ENCODE measurements at places on chromosomes 3 and 15.
A peak's percentile ranks its signal among the peaks of the same experiment; 100 is the strongest.

DNA sequence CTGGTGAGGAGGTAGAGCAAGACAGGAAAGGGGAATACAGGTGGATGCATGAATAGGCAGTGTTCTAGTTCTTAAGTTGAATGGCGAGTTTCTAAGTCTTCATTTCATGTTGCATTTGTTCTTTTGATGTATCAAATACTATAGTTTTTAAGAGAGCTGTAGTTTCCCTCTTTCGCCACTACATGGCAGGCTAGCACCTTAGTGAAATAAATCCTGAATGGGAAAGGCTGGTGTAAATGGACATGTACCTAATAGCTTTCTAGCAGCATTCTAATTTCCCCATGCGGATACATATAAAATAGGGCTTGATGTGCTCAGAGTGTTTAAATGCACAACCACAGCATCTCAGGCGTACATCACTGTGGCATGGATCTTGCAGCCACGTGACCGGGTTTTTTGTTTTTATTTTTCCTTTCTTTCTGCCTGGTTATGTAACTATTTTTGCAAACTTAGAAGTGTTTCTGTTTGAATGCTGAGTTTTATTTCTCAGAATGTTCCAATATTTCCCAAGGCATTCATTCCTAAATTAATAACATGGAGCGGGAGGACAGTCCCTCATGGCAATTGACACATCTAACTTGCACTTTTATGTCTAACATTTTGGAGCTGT is 23.5 kb upstream of the CLN6 start:
- peak; percentile 33 for DNase-seq

DNA sequence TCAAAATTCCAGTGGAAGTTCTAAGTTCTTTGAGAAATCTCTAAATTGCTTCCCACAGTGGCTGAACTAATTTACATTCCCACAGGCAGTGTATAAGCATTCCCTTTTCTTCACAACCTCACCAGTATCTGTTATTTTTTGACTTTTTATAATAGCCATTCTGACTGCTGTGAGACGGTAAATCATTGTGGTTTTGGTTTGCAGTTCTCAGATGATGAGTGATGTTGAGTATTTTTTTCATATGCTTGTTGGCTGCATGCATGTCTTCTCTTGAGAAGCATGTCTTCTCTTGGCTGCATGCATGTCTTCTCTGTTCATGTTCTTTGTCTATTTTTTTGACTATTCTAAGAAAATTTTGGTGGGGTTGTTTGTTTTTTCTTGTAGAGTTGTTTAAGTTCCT is 499.6 kb upstream of the CCDC54 start:
- no peak for DNase-seq

GRCh38 chr15:74193299-74193718 is 9.3 kb downstream of the STRA6 start:
- DNase-seq: no peak

- DNase-seq: no peak
These were observed 3.1 kb upstream of the ACKR4 start for GRCh38 chr3:132593947-132594323.

DNA sequence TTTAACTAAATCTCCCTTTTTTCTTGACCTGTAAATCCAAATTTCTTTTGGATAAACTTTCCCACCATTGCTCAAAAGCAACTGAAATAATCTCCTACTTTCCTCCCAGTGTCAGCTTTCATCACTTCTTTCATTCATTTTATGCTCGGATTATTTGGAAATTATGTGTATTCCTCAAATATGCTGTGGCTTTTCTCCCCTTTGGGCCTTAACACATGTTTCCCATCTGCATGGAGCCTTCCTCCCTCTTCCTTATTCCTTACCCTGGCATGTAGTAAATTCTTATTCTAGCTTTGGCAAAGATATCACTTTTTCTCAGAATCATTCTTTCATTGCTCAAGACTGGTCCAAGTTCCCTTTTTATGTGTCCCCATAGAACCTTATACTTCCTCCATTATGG is 41.8 kb upstream of the TUSC7 start:
- DNase-seq: no peak

DNA sequence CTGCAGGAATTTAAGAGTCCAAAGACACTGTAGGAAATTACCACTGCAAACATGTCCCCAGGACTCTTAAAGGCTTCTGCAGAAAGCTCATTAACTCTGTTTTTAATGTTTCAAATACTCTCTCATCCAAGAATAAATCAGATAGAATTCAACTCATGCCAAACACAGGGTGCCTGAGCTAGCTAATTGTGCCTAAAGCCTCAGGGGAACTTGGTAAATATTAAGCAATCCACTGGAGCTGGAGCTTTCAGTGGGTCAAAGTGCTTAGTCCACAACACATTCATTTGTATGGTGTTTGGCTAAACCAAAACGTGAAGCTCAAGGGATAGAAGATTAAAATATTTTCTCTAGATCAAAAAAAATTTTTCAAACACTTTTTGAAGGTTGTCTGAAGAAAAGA is 131.4 kb downstream of the THRB start:
- no peak for DNase-seq

GRCh38 chr3:62835554-62836236 is 39.5 kb downstream of the CADPS start:
- DNase-seq: no peak

DNA sequence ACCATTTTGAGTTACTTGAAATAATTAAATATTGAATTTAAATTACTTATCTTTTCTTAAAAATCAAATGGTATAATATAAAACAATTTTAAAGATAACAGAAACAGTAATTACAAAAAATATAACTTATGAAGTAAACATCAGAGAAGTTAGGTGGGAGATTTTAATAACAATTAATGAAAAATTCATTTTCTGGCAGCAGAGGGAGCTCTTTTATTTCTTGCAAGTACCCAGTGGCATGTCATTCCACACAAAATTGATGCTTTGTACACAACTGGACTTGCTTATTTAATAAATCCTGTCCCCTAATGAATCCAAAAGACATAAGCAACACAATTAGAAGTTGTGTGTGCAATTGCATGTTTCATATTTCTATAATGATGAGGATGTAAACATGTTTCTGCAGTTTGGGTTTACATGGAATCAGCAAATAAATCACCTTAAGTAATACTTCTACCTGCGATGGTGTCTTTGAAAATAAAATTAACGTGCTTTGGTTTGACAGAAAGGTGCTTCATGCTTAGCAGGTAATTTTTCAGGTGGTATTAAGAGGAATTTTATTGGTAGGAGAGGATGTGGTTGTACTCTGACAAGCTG is 861.3 kb downstream of the ZPLD1 start:
- DNase-seq: no peak

- no peak for DNase-seq
These were observed 30.4 kb upstream of the KLHL25 start for GRCh38 chr15:85825118-85825517.

DNA sequence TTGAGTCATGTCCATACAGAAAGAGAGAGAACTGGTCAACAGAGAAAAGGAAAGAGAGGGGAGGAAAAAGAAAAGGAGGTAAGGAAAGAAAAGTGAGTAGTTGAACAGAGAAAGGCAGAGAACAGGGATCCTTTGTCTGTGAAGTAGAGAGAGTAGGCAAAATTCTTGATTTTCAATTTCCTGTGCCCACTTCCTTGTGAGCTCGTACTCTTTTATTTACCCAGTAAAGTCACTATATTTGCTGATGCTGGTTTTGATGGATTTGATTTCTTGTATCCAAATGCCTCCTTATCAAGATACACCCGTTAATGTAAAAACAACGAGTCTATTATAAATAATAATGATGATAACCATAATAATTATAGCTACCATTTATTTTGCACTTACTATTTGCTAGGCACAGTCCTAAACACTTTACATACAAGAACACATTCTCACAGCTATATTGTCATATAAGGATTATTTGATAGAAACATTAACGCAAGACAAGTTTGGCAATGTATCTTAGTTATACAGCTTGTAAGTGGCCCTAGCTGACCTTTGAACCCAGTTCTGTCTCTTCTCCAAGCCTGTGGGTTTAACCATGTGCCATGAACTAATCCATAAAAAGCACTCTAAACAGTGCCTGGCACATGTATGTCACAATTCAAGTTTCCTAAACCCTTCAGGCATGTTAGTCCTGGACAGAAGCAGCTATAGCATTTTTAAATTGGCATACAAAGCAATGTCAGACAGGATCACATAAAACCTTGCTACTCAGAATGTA is 6.7 kb upstream of the P2RY1 start:
- no peak for DNase-seq

DNA sequence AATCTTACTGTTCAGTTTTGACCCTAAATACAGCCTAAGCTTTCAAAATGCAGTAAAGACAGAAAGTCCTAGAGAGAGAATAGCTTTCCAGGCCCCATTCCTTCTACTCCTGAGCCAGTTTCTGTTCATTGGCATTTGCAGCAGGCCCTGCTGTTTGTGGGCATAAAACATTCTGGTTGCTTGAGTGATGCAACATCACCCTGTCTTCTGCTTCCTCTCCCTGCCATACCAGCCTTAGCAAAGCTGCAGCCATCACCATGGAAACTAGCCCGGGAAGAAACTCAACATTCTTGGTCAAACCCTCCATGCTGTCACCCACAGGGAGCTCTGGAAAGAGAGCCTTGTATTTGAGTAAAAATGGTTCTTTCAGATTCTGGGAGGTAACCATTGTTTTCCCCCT is 325.7 kb downstream of the MAGI1 start:
- DNase-seq: no peak

DNA sequence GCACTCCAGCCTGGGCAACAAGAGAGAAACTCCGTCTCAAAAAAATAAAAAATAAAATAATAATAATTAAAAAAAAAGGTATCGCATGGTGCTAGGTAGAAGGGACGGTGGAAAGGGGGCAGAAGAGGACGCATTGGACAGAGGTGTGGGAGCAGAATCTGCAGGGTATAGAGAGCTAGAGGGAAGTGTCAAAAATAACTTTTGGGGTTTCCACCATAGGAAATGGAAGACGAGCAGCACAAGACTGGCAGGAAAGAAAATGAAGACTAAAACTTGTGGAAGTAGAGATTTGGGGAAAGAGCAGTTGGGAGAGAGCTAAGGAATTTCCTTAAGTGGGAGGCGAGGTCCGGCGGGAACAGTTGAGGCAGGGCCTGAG is 585 bp upstream of the MKRN2 start:
- DNase-seq: no peak

Data from KG1 (cell line).